Gastroesophageal sphincter (tissue), 4 donors: ENCODE measurements at places on chromosomes 2 and 18.
A peak's percentile ranks its signal among the peaks of the same experiment; 100 is the strongest.

- ATAC-seq: no peak
These were observed 946.5 kb upstream of the FAM98A start for GRCh38 chr2:34545486-34546136.

DNA sequence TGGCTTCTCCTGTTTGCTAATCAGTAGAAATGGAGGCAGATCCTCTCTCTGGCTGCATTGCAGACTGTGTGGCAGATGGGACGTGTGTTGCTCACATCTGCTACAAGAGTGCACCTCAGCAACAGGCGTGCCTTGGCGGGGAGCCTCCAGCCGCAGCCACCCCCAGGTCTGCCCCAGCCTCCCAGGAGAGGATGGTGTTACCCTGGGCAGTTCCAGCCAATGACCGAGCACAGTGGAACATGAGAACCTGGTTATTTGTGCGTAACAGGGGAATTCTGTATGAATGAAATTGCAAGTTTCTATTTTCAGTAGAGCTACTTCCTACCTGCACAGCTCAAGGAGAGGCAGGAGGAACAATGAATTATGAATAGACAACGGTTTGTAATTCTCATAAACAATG is 130.6 kb upstream of the CBLN2 start:
- no peak for ATAC-seq

DNA sequence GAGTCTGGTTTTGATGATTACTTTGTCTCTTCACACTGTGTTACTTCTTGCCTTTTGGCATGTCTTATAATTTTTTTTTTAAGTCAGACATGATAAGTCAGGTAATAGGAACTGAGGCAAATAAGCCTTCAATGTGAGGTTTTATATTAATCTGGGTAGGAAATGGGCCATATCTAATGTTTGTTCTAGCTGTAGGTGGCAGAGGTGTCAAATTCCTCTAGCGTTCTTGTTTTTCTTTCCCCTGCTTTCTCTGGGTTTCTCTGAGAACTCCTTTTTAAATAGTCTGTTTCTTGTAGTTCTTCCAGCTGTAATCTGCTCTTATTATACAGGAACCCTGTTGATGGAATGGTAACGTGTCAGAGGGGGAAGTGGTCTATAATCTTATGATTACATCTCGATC is 5.7 kb downstream of the SP140 start:
- no peak for ATAC-seq

DNA sequence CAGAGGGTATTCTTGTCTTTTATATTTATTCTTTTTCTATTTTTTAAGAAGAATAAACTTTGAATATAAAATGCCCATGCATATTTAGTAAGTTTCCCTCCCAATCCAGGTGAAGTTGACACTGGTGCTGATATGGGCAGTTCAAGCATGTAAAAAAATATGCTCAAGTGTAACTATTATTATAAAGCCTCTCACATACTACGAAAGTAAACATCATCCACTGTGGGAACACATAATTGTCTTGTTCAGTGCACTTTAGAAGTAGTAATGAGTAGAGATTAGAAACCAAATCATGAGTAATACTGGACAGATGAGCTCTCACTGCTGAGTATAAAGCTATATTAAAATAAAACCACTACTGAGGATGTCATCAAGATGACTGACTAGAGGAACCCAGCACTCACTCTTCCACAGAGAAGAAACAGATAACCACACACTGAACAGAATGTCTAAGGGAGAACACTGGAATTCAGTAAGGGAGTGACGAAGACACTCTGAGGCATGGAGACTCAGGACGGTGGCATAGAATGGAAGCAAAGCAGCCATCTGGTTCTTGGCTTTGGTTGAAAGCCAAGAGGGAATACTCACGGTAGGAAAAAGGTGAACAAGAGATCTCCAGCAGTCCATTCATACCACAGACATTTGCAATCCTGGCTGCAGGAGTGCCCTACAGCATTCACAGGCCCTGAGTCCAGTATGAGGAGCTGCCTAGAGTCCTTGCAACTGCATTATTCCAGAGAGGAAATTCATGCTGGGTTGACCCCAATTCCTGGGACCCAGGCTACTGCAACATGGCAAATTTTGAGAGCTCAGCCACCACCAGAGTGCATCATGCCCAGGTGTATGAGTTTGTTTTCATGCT is 9.5 kb upstream of the FAM110C start:
- ATAC-seq: no peak

DNA sequence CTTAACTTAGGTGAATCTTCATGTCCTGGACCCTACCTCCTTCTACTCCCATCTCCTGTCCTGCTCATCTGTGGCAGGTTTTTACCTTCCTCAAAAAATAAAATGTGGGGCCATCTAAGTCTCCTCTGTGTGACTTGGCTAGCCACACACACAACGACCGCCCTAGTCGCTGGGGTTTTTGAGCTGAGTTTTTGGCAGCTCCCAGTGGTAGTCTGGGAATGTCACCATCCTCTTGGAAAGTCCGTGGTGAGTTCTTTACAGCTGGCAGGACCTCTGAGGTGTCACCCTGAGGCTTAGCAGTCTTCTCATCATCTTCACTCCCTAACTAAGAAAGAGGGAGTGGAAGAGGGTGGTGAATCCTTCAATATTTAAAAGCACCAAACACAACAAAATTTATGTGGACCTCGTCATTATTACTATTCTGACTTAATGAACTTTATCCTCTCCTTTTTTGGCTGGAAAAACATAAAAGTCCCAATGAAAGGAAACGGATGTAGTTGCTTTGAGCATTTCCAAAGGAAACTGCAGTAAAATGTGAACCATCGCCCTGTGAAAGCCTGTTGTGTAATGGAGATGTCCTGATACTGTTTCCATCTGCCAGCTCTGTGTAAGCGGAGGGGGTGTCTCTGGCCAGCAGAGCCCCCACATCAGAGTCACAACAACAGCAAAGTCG is 78.6 kb downstream of the VAPA start:
- ATAC-seq: peak; percentile 72
